ENCODE measurements at places on chromosomes 2 and 18.

- no peak for DNase-seq
These were observed 189.0 kb upstream of the CTAGE1 start for GRCh38 chr18:22606563-22607283.

- no peak for DNase-seq
These were observed 24.8 kb downstream of the TFPI start for GRCh38 chr2:187529248-187529976.

DNA sequence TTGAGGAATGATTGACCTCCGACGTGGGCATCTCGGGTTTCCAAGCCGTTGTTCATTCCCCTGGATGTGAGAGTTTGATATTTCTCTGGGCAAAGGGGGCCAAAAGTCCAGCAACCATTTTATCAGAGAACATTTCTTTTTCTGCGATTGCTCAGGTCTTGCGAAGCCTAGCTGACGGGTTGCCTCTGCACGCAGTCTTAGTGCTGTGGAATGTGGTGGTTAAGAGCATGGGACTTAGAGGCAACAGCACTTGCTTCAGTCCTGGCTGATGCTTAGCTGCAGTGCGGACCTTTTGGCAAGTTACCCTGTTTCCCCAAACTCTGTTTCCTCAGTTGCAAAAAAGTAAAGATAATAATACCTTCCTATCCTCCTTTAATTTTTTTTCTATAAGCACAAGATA is 45.0 kb downstream of the FAP start:
- DNase-seq = no peak

- peak; percentile 78 for DNase-seq
These were observed 2.1 kb downstream of the HK2 start for GRCh38 chr2:74835831-74836674.

DNA sequence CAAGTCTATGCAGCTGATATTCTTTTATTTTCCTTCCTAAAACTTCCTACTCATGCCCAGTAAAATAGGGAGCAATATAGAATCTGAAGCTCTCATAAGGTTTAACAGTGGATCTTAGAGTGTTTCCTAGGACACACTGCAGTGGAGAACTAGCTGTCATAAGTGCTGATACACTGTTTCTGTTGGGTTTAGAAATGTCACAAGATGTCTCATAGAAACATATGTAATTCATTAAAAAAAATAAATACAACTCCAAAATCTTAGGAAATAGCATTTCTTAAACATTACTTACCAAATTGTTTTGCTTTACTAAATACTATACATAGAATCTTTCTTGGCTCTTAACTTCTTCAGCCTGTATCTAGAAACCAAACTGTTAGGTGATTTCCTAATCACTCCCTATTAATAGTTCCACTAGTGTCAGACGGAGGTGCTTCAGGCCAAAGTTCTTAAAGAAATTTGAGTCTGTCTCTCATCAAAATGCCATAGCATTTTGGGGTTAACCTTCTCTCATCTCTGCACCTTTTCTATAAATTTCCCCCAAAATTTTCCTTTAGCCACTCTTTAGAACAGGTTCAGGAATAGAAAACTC is 93.7 kb downstream of the CERKL start:
- DNase-seq = no peak

DNA sequence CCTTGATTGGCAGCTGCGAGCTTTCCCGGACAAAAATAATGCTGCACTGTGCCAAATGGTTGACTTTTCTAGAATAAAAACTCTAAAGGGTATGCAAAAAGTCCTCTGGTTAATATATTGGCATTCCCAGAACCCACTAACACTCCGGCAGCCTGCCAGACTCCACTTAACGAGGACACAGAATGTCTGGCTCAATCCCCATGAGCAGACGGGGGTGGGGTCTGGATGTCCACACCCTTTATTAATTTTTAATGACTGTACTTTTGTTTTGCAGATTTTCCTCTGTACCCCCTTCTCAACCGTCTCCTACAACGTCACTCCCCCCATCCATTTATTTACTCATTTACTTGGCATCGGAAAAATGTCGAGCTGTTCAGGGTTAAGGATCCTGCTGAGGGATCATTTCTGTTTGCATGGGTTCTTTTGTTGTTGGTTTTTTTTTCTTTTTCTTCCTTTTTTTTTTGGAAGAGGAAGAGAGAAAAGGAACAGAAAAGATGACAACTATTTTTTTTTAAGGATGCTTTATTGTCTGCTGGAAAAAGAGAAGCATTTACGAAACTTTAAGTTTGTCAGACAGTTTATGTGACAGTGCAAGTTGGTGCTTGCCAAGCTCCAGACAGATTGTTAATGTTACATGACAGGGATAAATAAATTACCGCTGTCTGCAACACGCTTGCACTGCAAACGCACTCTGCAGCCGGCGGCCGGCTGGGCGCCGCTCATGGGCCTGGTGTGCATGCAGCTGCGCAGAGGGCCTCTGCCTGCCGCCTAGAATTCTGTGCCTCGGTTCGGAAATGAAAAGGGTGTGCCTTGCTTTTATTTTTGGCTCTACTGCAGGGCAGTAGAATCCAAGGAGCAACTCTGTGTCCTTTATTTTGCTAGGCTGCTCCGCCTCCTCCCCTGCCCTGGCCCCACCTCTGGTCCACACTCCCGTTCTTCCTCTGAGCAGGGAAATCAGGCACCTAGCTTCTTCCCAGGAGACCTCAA is 3.6 kb downstream of the LDLRAD4 start:
- DNase-seq = no peak

DNA sequence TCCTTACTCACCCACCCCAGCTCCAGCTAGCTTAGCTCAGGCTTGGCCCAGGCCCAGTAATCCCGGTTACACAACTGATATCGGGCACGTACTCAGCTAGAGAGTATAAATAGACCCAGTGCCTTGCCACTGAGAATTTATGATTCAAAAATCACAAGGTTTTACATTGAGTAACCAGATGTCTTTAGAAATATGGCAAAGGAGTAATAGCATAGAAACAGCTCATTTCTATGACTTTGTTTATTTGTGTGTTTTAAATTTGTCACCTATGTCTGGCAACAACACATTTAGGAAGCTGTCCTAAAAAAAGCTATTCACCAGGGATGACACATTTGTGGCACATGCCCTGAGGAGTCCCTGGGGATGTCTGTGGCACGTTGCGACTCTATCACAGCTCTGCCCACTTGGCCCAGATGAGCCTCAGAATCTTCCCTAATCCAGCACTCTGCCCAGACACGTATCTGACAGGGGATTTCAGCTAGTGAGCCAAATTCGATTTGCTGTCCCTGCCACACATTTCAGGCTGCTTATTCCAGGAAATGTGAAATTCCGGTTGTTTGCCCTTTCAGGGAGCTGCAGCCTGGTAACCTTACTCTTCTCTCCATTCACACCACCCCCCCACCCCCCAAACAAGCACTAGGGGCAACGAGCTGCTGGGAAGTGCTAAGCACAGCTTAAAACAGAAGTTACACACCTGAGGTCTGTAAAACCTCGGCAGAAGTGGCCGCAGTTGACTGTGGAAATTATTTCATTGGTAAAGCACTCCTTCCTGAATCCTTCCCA is 85.4 kb upstream of the ZCCHC2 start:
- DNase-seq = peak; percentile 82
